MM.1S (cell line): ENCODE measurements at places on chromosomes 5 and 9.

GRCh38 chr5:107388141-107388861, 282.4 kb downstream of the EFNA5 start:
- no peaks in the 10 kb centered on the region for H3K27me3 ChIP-seq
- no peak for DNase-seq
- H3K4me1 ChIP-seq = peaks cover 27% of the 10 kb centered on the region
- no peaks in the 10 kb centered on the region for H3K36me3 ChIP-seq

DNA sequence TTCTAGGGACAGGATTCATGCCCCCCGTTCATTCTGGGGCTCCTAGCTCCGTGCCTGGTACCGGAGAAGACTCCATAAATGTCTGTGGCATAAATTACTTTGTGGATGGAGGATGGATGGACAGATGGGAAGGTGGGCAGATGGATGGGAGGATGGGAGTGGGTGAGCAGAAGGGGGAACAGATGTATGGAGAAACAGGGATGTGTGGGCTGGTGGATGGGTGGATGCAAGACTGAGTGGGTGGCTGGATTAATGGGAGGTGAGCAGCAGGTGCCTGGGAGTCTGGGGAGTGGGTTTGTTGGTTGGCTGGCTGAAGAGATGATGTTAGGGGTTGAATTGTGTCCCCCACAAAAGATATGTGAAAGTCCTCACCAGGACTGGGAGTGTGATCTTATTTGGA, 43.5 kb downstream of the SARDH start:
- no peak overlapping the region for H3K27ac ChIP-seq
- no peaks in the 10 kb centered on the region for H3K4me1 ChIP-seq
- H3K4me3 ChIP-seq = no peak overlapping the region
- DNase-seq = no peak
- peaks cover 91% of the 10 kb centered on the region for H3K27me3 ChIP-seq

GRCh38 chr5:126120939-126121338, 302.3 kb upstream of the GRAMD2B start:
- H3K27ac ChIP-seq = no peak overlapping the region
- H3K27me3 ChIP-seq = no peaks in the 10 kb centered on the region
- no peak overlapping the region for H3K4me3 ChIP-seq
- no peaks in the 10 kb centered on the region for H3K4me1 ChIP-seq
- no peak for DNase-seq

- DNase-seq = peak; percentile 34
- peaks cover 24% of the 10 kb centered on the region for H3K4me1 ChIP-seq
- no peaks in the 10 kb centered on the region for H3K36me3 ChIP-seq
- no peaks in the 10 kb centered on the region for H3K27me3 ChIP-seq
- no peak overlapping the region for H3K27ac ChIP-seq
These were observed 59.4 kb upstream of the SIMC1 start for GRCh38 chr5:176178789-176179188.

GRCh38 chr9:91243029-91243428, 118.7 kb downstream of the AUH start:
- H3K27ac ChIP-seq = no peak overlapping the region
- no peak overlapping the region for H3K4me3 ChIP-seq
- H3K27me3 ChIP-seq = no peaks in the 10 kb centered on the region
- no peaks in the 10 kb centered on the region for H3K4me1 ChIP-seq
- no peaks in the 10 kb centered on the region for H3K36me3 ChIP-seq

DNA sequence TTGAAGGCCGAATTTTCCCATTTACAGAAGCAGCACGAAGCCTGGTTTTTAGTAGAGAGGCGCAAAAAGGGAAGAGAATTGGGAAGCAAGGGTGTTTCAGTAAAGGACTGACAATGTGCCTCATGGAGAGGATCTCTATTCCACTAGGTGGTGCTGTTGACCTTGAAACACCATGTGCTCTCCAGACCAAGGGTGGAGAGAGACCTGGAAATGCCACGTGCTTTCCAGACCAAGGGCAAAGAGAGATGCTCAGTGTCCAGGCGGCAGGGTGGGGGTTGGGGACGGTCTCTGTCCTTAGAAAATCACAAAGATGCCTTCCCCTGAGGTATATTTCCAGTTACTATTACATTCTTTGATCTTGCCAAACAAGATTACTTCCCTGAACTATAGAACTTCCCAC, 425.3 kb downstream of the CSNK1G3 start:
- H3K4me1 ChIP-seq = no peaks in the 10 kb centered on the region
- H3K27me3 ChIP-seq = 0 out of 2 replicates have a peak, but pooled peaks cover 4% of the 10 kb centered on the region
- no peak overlapping the region for H3K27ac ChIP-seq
- no peak overlapping the region for H3K4me3 ChIP-seq
- no peaks in the 10 kb centered on the region for H3K36me3 ChIP-seq
